Fibroblast of pulmonary artery (primary cell): ENCODE measurements at places on chromosomes 11 and 22.

GRCh38 chr11:117296881-117297280 lies 5.7 kb downstream of the BACE1-AS start:
- no peak for DNase-seq

- peak; percentile 40 for DNase-seq
Observed at GRCh38 chr11:129881570-129882170, 13.7 kb downstream of the NFRKB start.

DNA sequence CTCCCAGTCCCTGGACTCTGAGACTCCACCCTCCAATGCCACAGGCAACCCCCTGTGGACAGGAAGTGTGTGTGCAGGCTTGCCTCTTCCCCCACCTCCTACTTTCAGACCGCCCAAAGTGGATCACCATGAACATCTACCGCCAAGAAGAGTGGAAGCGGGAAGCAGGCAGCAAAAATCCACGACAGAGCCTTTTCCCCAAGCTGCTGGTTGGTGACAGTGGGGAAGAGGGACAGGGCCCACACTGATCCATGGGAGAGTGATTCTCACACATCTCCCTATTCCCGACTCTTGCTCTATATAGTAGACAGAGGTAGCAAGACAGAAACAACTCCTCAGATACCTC lies 53.4 kb upstream of the SPATA19 start:
- no peak for DNase-seq

GRCh38 chr22:35634015-35634414 lies 14.2 kb upstream of the APOL6 start:
- DNase-seq, result no peak

DNA sequence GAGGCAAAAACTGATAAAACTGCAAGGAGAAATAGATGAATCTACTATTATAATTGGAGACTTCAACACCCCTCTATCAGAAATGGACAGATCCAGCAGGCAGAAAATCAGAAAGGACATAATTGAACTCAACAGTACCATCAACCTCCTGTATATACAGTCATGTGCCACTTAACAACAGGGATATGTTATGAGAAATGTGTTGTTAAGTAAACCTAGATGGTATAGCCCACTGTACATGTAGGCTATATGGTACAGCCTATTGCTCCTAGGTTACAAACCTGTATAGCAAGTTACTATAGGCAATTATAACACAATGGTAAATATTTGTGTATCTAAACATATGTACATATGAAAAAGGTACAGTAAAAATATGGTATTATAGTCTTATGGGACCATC lies 66.8 kb upstream of the PHF21A start:
- no peak for DNase-seq

DNA sequence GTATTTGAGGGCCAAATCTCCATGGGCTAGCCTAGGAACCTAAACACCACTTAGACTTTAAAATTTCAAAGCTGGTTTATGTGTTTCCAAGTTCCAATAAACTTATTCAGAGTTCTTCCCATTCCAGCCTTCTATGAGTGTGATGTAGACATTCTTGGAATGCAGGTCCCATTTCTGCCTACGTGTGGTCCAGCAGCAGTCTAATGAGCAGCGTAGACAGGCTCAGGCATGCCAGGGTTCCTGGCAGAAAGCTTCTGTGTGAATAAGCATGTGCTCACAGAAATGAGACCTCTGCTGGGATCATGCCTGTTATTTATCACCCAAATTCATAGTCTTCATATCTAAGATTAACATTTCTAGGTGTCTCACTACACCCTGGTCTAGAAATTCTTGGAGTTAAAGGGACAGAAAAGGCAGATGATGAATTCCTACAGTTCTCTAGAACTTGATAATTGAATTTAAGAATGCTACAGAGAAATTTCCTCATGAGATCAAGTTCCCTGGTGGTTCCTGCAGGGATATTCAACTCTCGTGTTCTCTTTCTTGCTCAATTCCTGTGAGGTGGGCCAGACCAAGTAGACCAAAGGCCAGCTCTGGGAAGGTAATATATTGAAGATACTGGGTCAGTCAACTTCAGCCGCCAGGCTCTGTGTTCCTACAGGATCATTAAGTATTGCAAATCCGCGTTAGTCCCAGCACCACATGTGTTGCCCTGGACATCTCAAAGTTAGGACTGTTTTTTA lies 17.6 kb downstream of the RNF185 start:
- DNase-seq, result peak; percentile 74

- DNase-seq, result no peak
Observed at GRCh38 chr22:47599753-47600152, 837.3 kb downstream of the TBC1D22A start.

- no peak for DNase-seq
Observed at GRCh38 chr11:130639369-130639768, 190.9 kb downstream of the ADAMTS15 start.

DNA sequence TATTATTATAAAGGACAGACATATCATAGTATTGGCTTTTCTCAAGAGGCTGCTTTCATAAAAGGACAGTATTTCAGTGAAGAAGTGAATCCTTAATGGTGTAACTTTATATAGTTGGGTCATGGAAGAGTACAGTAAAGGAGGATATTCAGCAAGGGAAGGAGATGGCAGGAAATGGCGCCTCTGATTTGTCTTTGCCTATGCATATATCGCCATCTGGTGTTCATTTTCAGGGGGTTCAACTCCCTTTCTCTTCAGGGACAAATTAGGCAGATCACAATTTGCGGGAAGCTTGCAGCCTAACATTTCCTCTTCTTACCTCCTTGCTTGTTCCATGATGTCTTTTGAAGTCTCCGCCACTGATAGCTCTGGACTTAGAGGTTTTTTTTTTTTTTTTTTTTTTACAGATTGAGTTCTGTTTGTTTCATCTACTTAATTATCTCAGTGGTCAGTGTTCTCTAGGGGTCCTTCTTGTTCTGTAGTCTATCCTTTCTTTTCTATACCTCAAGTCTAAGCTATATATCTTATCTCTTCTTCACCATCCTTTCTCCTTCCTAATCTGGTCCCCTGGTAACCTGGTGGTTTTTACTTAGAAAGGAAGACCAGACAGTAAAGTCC lies 21.8 kb upstream of the RRM1 start:
- peak; percentile 88 for DNase-seq

DNA sequence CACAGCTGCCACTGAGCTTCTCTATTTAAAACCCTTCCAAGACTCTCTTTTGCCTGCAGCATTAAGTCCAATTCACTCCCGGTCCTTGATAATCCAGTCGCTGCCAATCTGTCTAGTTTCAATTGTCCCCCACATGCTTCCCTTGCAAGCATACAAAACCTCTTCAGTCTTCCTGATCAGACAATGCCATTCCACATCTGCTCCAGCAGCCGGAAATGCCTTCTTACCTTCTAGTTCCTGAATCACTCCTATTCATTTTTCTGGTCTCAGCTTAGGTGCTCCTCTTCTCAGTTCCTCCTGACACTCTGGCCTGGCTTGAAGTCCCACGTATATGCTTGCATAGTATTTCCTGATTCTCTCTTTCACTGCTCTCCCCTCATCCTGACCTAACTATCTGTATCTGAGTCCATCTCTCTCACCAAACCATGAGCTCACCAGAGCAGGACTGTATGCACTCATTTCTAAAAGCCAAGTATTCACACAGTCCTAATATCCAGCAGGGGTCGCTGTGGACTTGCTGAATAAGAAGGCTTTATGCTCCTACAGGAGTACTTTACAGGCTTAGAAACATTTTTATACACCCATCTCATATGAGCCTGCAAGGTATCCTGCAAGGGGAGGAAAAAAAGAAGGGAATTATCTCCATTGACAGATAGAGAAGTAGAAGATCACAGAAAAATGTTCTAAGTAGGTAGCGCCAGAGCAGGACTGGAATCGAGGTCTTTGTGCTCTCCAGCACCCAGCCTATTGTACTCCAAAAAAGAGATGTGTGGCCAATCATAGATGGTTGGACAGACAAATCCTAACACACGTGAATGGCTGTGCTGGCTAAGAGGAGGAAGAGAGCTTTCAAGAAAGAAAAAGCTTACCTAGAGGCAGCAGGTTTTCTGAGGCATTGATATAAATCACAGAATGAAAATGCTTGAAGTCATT lies 19.2 kb downstream of the XRRA1 start:
- peak; percentile 96 for DNase-seq

DNA sequence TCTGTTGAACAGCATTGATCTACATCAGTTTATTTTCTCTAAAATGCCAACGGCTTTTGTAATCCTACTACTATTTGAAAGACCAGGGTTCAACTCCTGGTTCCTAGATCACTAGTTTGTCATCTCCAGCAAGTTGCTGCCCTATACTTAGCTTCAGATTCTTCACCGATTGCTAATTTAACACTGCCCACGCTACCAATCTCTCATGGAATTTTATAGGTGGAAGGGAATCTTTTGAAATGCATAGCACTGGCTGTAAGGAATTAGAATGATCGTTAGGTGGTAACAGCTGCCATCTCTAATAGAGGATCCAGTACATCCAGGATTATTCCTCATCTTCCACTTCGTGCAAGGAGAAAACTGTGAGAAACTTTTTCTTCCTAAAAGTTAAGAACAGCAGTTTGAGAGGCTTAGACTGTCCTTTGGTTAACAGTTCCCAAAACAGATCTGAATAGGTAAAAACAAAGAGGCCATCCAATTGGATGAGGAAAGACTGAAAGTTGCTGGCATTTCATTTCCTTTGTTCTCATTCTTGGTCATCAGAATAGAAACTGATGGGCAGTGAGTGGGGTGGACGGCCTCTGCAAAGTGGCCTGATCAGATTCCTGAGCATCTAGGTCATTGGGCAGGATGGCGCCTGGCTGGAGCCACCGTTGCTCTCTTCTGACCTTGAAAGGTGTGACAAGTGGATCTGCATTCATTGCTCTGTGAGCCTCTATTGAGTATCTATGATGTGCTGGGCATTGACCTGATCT lies 236.3 kb upstream of the SORL1-AS1 start:
- DNase-seq, result no peak
